ENCODE measurements at places on chromosomes 1 and 21.

DNA sequence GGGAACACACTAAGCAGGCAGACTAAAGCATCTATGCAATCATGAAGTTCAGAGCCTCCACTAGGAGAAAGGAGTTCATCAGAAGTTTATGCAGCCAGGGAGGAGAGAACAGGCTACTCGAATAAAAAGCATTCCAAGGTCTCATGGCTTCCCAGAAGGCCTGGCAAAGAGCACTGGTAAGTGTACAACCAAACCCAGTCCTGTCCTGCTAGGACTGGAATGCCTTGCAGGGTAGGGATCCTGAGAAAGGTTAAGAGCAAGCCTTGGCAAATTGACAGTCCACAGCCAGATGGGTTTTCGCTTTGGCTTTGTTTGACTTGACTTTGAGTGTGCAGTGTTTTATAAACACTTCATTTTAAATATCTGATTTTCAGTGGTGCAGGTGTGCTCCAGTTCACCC lies 133.6 kb upstream of the ATP1B1 start:
- DNase-seq: no peak

DNA sequence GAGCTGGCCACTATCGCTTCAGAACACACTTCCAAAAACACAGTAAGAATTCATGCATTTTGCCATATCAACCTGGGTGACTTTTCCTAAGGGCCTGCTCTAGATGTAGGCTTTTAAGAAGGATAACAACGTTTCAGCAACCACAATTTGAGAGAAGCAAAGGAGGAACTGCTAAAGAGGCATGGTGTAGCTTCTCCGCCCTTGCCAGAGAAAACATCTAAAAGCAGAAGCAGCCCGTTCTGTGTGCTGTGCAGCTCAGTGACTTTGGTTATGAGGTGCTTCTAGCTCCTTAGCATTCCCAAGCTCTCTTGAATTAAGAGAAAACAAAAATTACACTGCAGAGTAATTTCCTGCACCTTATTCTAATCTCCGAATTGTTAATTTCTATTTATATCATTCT lies 2.7 kb downstream of the PER3 start:
- DNase-seq: no peak

GRCh38 chr1:25913206-25913605 lies 7.0 kb upstream of the STMN1 start:
- no peak for DNase-seq

GRCh38 chr1:183881387-183882131 lies 76.6 kb downstream of the RGL1 start:
- DNase-seq: peak; percentile 89

- peak; percentile 81 for DNase-seq
Observed at GRCh38 chr1:162502928-162503327, 5.3 kb downstream of the UHMK1 start.

DNA sequence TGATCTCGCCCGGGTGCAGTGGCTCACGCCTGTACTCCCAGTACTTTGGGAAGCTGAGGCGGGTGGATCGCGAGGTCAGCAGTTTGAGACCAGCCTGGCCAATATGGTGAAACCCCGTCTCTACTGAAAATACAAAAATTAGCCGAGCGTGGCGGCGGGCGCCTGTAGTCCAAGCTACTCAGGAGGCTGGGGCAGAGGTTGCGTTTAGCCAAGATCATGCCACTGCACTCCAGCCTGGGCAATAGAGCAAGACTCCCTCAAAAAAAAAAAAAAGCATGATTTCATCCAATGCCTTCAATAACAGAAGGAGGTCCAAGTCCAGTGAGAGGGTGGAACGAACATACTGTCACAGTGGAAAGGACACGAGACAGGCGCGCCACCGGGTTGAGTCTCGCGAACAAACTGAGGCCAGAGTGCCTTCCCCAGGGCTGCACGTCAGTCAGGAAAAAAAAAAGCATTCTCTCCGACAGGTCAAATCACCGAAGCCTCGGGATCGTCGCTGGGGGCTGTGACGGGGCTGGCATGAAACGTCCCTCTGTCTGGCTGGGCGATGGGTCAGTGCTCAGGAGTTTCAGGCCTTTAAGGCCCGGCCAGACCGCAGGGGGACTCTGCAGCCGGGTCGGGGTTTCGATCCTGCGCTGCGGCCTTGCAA lies 8.4 kb upstream of the CROCC start:
- no peak for DNase-seq

GRCh38 chr1:205183676-205184335 lies 27.7 kb downstream of the DSTYK start:
- no peak for DNase-seq

DNA sequence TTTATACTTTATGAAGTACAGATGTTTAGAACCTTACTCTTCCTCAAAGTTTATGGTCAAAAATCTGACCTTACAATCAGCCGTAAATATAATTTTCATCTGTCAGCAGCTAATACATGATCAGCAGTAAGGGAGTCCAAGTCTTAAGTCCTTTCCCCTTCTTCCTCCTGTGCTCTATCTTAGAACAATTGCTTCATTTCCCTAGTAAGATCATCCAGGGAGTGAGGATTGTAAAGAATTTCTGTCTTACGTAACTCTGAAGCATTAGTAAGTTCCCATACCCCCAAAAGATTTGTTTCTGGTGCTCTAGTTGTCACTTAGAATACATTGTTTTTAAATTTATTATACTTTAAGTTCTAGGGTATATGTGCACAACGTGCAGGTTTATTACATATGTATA lies 2.1 kb downstream of the SETDB1 start:
- DNase-seq: no peak

GRCh38 chr1:166953491-166953890 lies 21.8 kb downstream of the ILDR2 start:
- no peak for DNase-seq

All from PC-3 (cell line).